MG63 (cell line): ENCODE measurements at places on chromosomes 16 and 17. TPM values are rescaled to one million over a fixed set of nuclear protein-coding genes. Genes with fewer than 3 reads are reported as not detected.

GRCh38 chr16:89909777-89910716, 8.6 kb upstream of the MC1R start:
- DNase-seq, result peak; percentile 97

- DNase-seq, result no peak
These were observed 36.3 kb downstream of the MYO15A start for GRCh38 chr17:18144855-18145254.

DNA sequence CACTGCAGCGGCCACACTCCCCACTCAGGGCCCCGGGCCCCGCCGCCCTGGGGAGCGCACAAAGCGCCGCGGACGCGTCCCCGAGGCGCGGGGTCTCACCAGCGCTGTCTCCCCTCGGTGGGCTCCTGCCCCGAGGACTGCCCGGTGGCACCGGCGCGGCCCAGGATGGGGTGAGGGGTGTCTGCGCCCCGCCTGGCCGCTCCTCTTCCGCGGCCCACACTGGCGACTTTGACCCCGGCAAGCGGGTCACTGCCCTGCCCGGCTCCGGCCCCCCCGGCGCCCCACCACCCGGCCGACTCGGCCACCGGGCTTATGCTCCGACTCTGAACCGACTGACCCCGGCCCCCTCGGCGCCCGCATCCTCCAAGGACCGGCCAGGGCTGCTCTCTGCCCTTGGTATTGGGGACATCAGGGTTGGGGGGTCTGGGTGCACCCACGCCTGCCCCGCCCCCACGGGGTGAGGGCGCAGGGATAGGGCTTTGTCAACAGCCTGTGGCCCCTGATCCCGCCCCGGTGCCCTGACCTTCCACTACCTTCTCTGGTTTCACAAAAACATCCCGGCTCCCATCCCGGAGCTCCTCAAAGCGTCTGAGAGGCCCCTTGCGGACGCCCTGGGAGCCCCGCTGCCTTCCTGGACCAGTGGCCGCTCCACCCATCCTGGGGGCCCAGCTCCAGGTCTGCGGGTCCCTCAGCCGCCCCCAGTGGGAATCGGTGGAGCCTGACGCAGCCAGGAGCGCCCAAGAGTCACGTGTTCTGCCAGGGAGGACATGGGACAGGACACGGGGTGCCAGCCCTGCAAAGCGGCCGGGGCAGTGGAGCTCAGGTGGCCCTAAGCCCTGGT, 829 bp downstream of the GCGR start:
- no peak for DNase-seq

DNA sequence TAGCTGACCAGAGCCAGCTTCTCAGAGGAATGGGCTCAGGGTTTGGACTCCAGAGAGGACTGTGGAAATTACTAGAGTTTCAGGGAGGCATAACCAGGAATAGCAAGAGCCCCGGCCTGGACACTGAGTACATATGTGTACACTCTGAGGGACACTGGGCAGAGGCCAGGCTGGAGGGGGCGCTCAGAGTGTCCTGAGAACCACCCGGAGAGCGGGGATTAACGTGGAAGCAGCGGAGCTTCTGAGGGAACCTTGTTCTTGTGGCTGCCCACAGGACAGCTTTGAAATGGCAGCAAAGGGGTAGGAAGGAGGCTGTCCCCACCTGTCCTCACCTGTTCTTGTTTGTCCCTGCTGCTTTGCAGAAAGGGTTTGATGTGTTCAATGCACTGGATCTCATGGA, 27.8 kb downstream of the PLCD3 start:
- DNase-seq, result no peak

GRCh38 chr17:15377616-15378015, 36.2 kb upstream of the TEKT3 start:
- no peak for DNase-seq

- peak; percentile 79 for DNase-seq
These were observed 20.4 kb upstream of the CPNE2 start for GRCh38 chr16:57071831-57072582.

GRCh38 chr17:47279062-47279801, 25.6 kb downstream of the ITGB3 start:
- peak; percentile 92 for DNase-seq

DNA sequence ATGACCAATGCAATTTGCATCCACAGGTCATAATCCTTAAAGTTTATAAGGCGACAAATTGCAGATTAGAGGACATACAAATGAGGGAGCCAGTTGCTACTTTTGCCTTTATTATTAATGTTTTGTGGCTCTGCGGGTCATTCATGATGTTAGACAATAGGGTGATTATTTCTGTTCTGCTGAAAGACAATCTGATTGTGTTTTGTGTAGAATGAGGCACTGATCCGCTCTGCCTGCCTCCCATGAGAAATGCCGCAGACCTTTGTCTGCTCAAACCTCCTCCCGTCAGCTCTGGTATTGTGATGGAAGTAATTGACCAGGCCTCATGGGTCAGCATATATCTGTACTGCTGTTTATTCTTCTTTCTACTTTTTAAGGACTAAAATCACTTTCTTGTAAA, 224.9 kb downstream of the PRKCA start:
- no peak for DNase-seq

DNA sequence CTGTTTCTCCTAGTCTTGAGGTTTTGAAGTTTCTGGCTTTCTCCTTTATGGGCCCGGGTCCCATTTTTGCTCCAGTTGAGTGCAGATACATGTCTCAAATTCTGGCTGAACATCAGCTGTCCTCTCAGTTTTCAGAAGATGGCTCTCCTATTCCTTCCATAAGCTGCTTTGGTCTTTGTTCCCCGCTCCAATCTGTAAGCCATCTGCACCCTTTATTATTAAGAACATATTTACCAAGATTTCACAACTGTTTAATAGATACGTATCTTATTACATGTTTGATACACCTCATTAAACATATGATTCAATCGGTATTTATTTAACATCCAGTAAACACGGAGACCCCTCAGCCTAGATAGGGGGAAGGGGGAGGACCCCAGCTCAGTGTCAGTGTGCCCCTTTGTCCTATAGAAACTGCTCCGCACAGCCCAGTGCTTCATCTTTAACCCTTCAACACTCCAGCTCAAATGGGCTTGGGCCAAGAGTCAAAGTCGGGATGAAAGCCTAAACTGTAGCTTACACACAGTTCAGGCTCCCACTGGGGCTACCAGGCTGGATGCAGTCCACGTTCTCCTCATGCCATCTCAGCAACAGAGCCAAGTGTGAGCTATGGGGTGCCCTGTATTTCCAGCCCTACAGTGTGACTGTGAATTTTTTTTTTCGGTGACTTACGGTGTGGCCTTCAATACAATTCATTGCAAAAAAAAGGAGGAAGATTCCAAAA, 166.0 kb upstream of the ZFHX3 start:
- peak; percentile 76 for DNase-seq

- no peak for DNase-seq
These were observed 4.7 kb downstream of the ITGAE start for GRCh38 chr17:3796110-3796821.

GRCh38 chr17:69734656-69735055, 320.2 kb downstream of the MAP2K6 start:
- no peak for DNase-seq

GRCh38 chr17:49315551-49316257, 46.3 kb downstream of the ZNF652 start:
- peak; percentile 86 for DNase-seq

DNA sequence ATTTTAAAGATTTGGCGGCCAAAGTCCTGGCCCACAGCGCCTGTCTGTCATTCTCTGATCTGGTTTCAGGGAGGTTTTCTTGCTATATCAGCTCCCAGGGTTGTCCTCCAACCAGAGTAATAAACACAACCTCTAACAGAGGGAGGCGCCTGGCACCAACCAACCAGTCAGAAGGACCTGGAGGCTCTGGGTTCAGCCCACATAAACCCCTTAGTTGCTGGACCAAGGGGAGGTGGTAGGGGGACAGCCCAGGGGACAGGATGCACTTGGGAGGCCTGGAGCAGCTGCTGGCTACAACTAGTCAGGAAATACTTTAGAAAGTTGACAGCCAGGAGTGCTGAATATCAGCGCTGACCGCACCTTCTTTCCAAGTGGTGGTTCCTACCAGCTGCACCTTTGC, 41.7 kb upstream of the CDRT4 start:
- no peak for DNase-seq

- DNase-seq, result no peak
These were observed 48.9 kb downstream of the SMPD3 start for GRCh38 chr16:68399456-68399855.

GRCh38 chr16:31819948-31820347, 53.7 kb upstream of the ZNF267 start:
- no peak for DNase-seq

- DNase-seq, result peak; percentile 18
These were observed 713 bp downstream of the COX11 start for GRCh38 chr17:54967621-54968261.

- DNase-seq, result no peak
These were observed 30.0 kb downstream of the USP10 start for GRCh38 chr16:84729716-84730320.

DNA sequence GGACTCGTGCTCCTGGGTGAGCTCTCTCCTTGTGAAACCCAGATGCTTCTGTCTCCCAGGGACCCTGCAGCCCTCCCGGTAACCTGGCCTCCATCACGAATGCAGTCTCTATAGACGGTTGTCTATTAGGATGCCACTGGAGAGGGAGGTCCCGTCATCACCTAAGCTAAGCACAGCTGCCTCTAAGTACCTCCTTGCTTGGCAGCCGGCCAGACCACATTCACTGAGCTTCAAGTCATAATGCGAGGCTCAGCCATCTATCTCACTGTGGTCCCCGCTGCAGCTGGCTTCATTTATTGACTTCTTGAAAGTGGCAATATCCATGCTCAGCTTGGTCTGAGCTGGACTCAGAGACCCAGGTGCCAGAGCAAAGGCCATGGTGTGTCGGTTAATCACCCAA, 74.5 kb upstream of the HSBP1 start:
- no peak for DNase-seq

- peak; percentile 34 for DNase-seq
These were observed 12.1 kb upstream of the EDC4 start for GRCh38 chr16:67860589-67861398.

GRCh38 chr16:22968931-22969330, 155.0 kb downstream of the HS3ST2 start:
- no peak for DNase-seq

DNA sequence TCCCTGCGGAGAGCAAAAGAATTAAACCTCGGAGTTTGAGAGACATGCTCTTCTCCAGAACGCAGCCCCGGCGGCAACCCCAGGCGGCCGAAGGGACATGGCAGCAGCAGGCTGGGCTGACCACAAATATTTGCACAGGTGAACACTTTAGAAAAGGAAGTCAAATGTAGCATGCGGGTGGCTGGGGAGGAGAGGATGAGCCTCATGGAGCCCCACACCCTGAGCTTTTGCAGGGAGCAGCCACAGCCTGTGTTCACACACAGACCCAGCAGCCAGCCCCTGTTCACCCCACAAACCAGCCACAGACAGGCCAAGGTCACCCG, 17.8 kb downstream of the HS3ST6 start:
- no peak for DNase-seq

DNA sequence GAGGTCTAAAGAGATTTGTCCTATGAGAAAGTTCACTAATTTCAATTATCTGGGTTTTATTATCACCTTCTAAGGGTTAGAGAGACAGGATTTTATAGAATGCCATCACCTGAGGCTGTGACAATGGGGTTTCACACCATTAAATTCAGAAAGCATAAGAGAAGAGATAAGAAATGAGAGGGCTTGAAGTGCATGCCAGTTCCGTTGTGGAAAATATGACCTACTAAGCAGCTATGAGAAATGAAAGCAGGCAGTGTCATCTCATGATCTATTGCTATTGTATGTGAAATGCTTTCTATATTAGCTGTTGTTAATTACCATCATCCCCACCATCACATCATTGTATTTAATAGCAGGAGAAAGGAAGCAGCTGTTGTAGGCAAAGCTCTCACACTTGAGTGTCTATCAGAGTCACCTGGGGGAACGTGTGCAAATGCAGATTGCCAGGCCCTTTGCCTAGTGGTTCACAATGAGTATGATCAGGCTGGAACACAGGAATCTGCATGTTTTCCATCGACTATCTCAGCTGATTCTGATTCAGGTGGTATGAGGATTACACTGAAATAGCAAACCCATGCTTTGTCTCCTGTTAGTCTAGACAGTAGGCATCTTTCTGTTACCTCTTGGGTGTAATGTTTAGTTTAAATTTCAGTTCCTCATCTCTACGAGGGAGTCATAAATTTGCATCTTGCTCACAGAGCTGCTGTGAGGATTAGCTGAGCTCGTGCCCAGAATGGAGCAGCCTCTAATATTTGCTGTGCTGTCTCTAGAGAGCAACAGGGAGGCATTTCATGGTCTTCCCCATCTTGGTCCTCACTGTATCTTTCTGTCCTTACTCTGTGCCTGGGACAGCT, 256.4 kb downstream of the CDH13 start:
- DNase-seq, result no peak

DNA sequence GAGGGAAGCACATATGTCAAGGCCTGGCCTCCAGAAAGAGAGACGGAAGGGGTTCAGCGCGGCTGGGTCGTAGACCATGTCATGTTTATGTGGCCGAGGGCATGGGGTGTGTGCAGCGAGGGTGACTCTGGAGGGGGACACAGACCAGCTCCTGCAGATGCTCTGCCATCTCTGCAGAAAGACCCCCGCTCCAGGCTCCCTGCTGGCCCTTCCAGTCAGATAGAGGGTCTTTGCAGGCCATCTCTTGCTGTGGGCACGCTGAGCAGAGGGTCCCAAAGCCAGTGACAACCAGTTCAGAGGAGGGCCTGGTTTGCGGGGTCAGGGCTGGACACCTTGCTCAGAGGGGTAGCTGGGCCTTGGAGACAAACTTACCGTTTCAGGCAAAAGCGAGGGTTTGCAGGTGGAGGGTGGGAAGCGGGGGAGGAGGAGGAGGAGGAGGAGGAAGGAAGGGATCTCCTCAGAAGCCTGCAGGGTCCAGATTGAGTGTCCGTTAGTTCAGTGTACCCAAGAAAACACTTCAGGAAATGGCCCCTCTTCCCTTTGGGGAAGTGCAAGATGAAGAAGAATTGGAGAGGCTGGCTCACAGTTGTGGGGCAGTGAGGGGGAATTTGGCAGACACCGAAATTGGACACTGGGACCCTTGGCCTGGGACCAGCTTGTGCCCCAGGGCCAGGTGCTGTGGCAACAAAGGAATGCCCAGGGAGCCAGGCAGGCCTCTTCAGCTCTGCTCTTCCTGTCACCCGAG, 102.8 kb downstream of the CMIP start:
- DNase-seq, result no peak

CDRT4 gene
- total RNA-seq, result 2.9 TPM in 1 of 2 replicates, not detected in the other

KRTAP4-3 gene
- total RNA-seq, result not detected in 2 replicates

CCDC144A gene
- 0.02 and 0.26 TPM in 2 replicates for total RNA-seq

HOXB8 gene
- total RNA-seq, result 3.8 and 4.8 TPM in 2 replicates

TNS4 gene
- not detected in 2 replicates for total RNA-seq

TERF2IP gene
- total RNA-seq, result 6.3 and 11.9 TPM in 2 replicates

SOX9 gene
- total RNA-seq, result 0.82 and 3.0 TPM in 2 replicates

C17orf107 gene
- total RNA-seq, result 0.16 and 0.94 TPM in 2 replicates

MYH1 gene
- total RNA-seq, result not detected in 2 replicates

KRTAP3-1 gene
- not detected in 2 replicates for total RNA-seq

DOC2B gene
- total RNA-seq, result 0.16 TPM in 1 of 2 replicates, not detected in the other

NOS2 gene
- total RNA-seq, result not detected in 2 replicates

ELAC2 gene
- 32.8 and 58.4 TPM in 2 replicates for total RNA-seq

CHMP6 gene
- 65.4 and 74.3 TPM in 2 replicates for total RNA-seq

RUNDC3A gene
- total RNA-seq, result not detected in 2 replicates

HSD11B2 gene
- not detected in 2 replicates for total RNA-seq

GCGR gene
- total RNA-seq, result not detected in 2 replicates

TBC1D28 gene
- total RNA-seq, result not detected in 2 replicates
